Activated naive CD4-positive, alpha-beta T cell treated with anti-CD3 and anti-CD28 coated beads for 36 hours (primary cell): ENCODE measurements at places on chromosomes 3 and 15. TPM values are rescaled to one million over a fixed set of nuclear protein-coding genes. Genes with fewer than 3 reads are reported as not detected.

RBM6 gene
- total RNA-seq, result 89.1 TPM

GRCh38 chr3:188102861-188103547, 51.0 kb upstream of the LPP start:
- no peak for DNase-seq

DNA sequence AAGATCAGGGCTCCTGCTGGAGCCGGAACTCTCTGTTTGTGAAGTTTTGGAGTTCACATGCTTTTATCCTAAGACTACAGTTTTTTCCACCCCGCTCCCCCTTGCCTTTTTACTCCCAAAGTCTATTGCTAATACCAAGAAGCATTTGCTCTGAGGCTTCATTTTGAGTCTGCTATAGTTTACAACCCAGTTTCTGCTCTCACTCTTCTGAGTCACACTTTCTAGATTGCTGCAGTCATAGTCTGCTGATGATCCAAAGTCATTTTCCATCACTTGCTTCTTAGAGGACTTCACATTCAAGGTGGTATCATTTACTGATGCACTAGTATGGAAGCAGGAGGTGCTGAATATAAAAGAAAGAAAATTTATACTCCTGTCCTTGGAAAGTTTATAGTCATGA, 937.4 kb downstream of the IGSF11 start:
- no peak for DNase-seq

- DNase-seq, result no peak
Observed at GRCh38 chr3:196492080-196492479, 11.5 kb downstream of the RNF168 start.

GRCh38 chr3:54870423-54870822, 57.4 kb downstream of the LRTM1 start:
- no peak for DNase-seq

VPS18 gene
- total RNA-seq, result 3.4 TPM

- DNase-seq, result no peak
Observed at GRCh38 chr3:32422943-32423342, 31.3 kb downstream of the CMTM7 start.

DNA sequence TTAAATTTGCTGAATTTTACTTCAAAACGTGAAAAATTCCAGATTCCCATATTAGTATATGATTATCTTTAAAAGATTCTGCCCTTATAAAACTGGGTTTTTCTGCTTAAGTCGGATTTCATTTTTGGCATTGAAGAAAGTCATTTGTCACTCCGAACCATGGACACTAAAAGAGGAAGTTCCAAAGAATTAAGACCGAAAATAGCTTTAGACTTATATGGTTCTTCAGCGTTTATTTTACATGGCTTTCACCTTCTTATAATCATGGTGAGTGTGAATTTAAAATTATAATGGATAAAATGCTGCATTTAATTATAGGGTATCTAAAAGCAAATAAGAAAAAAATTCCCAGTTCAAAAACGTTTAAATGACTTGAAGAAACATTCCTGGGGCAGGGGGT, 1.0 kb downstream of the C3orf38 start:
- no peak for DNase-seq

DNA sequence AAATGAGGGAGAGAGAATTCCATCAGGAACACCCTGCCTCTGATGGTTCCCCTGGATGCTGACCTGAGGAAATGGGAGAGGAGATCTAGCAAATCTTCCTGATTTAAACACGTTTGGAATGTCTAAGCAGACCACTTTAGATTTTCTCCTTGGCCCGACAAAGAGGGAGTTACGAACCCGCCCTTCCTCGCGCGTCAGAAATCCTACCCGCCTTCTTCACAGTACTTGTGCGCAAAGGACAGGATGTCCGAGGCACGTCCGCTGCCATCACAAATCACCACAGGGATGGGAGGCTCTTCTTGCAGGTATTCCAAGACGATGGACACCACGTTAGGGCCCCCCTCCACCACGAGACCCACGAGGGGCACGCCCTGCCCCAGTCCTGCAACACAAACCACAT, 38.6 kb downstream of the TRPM1 start:
- DNase-seq, result no peak

DNA sequence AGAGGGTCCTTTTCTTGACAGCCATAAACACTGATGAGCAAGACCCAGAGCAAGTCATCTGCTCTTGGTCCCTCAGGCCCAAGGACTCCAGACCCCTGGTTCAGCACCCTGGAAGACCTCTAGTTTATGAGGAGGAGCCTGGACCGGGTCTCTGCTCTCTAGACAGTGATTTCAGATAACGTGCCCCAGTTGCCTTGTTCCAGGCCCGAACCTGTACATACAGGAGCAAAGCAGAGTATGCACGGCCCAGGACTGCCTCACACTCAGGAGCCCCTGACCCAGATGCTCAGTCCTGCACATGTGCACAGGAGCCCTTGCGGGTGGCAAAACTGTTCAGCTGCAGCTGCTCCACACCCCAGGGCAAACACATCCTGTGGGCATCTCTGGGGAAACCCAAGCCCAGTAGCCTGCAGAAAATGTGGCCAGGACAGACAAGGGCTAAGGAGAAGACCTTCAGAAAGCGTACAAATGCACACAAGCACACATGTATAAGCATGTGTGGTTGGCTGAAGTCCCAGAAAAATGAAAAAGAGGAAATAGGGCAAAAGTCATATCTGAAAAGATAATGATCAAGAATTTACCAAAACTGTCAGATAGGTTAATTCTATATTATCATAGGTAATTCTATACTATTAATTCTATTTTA, 59.9 kb upstream of the CORO2B start:
- DNase-seq, result no peak

- DNase-seq, result no peak
Observed at GRCh38 chr3:197545571-197545970, 10.2 kb downstream of the BDH1 start.

- DNase-seq, result no peak
Observed at GRCh38 chr3:30713885-30714503, 107.6 kb downstream of the TGFBR2 start.

GRCh38 chr15:73926219-73927002, at the start of gene LOXL1:
Gene LOXL1, plus strand, starts transcription at chr15:73926462. Its CDS starts 322 bp downstream, at chr15:73926784.
- no peak for DNase-seq

RNF7 gene
- 57.4 TPM for total RNA-seq

ALPK3 gene
- 0.05 TPM for total RNA-seq

DNA sequence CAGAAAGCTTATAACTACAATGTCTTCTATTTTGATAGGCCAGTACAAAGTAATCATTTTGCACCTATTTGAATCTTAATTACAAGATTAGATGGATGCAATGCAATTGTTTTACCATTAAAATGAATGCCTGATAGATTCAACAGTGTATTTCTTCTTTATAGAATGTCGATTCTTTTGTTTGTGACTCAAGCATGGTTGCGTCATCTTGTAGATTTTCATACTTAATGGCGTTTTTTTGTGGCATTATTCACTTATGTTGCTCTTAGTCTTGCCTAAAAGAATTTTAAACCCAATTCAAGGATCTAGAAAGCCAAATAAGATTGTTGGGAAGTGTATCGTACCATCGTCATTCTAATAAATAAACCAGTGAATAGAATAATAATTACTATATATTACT, 21.4 kb downstream of the ZBTB38 start:
- no peak for DNase-seq

GRCh38 chr3:110521019-110521418, 550.6 kb upstream of the NECTIN3 start:
- no peak for DNase-seq

DNA sequence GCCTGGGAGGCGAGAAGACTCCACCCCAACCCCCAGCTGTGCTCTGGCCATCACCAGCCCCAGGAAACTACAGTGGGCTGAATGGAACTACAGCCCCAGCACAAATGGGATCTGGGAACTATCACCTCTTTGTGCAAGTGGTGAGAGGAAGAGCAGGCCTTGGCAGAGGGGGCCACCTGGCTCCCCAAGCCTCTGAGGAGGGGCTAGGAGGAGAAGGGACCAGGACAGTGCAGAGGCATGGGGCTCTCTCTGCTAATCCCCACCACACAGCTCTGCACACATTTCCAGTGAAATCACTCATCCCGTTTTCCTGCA, 31.6 kb downstream of the KY start:
- DNase-seq, result no peak
